Effector CD8-positive, alpha-beta T cell (primary cell): ENCODE measurements at places on chromosomes 6 and 20.

DNA sequence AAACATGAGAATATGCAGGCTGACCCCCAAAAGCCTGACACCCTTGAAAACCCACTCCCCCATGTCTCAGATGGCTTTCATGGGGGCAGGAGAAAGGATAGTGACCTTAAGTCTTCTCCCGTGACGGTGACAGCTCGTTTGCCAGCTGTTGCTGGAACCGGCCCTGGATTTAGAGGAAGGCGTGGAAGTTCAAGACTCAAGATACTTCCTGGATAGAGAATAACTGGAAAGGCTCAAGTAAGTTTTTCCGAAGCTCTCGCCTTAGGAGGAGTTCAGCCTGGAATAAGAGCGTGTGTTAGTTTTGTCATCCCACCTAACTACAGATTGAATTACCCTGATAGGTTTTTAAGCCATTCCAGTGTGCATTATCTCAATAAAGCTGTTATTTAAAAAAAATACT is 11.6 kb upstream of the MTG2 start:
- no peak for DNase-seq

GRCh38 chr20:42051921-42052320 is 433.7 kb upstream of the CHD6 start:
- DNase-seq: no peak

- DNase-seq: peak; percentile 3
These were observed 131.8 kb upstream of the PROKR2 start for GRCh38 chr20:5448449-5449118.

DNA sequence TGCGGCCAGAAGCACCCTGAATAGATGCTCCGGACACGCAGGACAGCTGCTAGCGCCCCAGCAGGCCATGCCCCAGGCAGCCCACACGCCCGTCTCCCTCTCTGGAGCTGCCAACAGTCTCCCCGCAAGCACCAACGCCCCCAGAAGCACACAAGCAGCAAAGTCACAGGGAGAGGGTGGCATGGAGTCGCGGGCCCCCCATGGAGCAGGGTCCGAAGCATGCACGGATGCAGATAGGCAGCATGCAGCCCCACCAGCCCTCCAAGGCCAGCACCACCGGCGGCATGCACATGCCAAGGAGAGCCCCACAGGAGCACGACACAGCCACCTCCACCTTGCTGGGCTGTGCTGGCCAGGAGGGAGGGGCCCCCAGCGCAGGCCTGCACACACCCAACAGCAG is 53.8 kb downstream of the KCNQ2 start:
- no peak for DNase-seq

- no peak for DNase-seq
These were observed 6.4 kb downstream of the CD109 start for GRCh38 chr6:73702444-73702843.

GRCh38 chr6:134247231-134247833 is 70.6 kb downstream of the SGK1 start:
- DNase-seq: peak; percentile 52

DNA sequence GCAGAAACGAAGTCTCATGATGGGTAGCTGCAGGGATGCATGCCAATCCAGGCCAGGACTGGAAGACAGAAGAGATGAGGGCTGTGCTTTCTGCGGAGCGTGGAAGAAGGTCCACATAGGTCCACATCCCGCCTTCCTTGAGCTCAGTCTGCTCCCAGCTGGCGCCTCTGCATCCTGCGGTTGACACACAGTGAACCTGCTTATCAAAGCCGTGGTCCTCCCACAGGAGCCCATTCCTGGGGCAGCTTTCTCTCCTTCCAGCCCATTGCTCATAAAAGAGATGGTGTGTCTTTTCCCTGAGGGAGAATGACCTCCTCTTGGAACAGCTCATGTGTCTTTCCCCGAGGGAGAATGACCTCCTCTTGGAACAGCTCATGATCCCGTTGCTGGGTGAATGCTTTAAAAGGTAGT is 225.4 kb downstream of the CDH4 start:
- no peak for DNase-seq

DNA sequence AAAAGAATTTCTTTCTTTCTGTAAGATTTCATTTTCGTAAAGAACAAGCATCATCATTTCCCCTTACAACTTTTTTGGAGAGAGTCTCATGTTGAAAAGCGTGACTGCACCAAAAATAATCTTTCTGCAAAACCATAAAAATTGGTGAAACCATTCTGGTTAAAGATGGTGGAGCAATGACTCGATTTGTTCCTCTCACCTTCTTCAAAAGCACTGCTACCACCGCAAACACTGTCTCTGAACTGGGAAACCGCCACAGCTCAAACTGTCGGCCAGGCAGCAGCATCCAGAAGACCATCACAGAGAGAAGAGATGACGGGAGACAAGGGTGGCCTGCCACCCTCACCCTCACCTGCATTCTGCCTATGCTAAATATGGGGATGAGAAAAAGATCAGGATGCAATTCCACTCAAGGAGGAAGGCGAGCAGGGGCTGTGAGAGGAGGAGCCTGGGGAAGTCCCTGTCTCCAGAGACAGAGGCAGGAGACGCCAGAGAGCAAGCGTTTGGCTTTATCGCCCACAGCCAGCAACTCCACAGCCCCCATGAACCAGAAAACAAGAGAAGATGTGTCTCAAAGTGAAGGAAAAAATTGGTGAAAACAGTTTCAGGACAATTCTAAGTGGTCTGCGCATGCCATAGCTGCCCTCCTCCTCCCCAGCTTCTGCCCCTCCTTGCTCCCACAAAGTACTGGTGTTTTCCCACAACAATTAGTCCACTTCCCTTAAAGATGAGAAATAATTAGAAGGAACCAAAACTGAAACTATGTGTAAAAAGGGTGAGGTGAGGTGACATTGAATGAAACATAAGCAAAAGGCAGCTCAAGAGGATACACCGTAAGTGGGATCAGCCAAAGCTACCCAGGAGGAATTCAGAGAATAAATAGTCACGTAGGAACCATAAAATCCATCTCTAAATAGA is 255.5 kb downstream of the KIF16B start:
- no peak for DNase-seq

GRCh38 chr6:39143238-39143930 is 28.4 kb upstream of the SAYSD1 start:
- DNase-seq: no peak

DNA sequence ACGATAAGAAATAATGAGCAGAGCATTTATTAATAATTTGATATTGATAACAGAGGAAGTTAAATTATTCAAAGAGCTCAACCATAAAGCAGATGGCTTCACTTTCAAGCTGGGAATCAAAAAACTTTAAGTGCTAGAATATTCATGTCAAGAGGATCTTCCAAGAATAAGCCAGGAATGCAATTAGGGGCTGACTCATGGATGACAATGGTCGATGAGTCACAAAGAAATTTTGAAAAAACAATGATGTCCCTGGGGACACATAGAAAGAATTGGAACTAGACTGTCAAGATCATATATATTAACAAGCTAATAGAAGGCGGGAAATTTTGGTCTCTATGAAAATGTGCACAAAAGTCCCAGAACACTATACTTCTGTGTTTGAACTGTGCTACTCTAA is 304.1 kb downstream of the LAMA2 start:
- no peak for DNase-seq

DNA sequence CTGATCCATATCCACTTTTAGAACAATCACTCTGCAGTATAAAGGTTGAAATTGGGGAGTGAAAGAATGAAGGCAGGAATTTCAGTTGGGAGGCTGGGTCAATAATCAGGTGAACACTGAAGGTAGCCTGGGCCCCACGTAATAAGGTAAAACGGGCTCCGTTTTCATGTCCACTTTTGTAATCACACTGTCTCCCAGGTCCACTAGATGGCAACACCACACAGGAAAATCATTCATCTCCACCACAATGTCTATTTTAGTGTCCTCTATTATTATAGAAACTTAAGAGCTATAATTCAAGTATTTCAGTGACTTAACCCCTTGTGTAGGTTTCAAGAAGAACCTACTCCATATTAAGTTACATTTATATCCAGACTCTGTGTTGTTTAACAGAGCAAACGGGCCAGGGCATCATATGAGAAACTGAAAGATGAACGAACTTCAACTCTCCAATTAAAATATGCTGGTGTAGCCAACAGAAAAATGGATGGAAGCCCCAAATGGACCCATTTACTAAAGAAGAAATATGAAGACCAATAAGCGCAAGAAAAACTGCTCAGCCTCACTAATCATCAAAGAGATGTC is 45.9 kb upstream of the MC3R start:
- no peak for DNase-seq
